ENCODE measurements at places on chromosomes 1 and 21.

GRCh38 chr1:118322331-118322730 is 137.3 kb upstream of the SPAG17 start:
- DNase-seq = no peak

- no peak for DNase-seq
These were observed 35.7 kb downstream of the CTNNBIP1 start for GRCh38 chr1:9874412-9874811.

GRCh38 chr21:45525153-45525909 is 16.9 kb downstream of the SLC19A1 start:
- DNase-seq = no peak

DNA sequence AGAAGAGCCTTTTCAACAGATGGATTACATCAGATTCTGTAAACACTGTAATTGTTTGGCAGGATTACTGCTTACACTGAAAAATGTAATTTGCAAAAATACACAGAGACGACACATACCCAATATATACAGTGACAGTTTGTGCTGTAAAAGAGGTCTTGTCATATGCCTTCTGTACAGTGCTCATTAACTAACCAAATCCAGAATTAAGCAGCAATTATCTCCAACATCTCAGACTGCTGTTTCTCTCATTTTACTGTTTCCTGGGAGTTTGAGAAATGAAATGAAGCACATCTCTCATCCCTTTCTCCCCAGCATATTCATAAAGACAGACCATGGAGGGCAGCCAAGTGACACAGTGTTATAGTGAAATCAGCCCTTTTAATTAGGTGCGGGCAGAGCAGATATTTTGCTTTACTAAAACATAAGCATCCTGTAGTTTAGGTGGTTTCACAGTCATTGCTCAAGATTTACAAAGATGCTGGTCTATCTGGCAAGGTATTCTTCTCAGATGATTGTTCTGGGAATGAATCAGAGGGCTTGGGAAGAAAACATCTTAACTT is 618.4 kb upstream of the USP24 start:
- no peak for DNase-seq

DNA sequence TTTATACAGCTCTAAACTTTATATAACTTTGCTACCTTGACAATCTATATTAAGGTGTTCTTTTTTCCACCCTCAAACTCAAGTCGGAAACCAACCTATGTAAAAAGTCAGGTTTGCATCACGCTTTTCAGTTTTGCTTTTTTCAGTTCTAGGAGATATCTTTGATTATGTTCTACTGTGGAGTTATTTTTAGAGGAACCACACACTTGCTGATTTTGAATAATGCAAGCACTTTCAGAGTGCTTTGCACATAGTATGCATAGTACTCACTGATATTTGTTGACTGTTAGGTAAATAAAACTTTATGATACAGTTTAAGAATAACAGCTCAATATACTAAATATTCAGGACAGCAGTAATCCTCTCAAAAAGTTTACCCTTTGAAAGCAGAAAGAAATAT is 564.2 kb upstream of the ZRANB2 start:
- DNase-seq = no peak

All from activated T-helper 1 cell treated with Interleukin-2 at 50 U/mL for 16 hours (primary cell).